Karpas-422 (cell line): ENCODE measurements at places on chromosomes 5 and 9. TPM values are rescaled to one million over a fixed set of nuclear protein-coding genes. Genes with fewer than 3 reads are reported as not detected.

DNA sequence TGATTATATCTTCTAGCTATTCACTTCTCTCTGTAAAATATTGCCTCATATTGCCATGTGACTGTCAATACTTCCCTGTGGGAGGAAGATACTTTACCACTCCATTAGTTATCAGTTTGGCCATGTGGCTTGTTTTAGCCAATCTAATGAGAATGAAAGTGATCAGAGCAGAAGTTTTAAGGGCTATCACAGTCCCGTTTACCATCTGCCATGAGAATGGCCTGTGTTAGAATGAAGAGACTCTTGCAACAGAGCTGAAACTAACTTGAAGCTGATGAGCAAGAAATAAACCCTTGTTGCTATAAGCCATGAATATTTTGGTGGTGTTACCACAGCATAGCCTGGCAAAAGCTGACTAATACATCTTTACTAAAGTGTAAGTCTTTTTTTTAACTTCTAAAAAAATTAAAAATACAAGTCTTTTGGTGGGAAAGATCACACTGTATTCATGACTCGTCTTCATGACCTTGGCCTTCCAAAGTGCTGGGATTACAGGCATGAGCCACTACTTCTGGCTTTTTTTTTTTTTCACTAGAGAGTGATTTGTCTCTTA is 68.0 kb upstream of the CTNNA1 start:
- no peak for DNase-seq

The SNCAIP gene
- not detected in 2 replicates for total RNA-seq

The ALDH1A1 gene
- not detected in 2 replicates for total RNA-seq

GRCh38 chr9:37424686-37425297 is 2.3 kb downstream of the GRHPR start:
- no peak for DNase-seq

GRCh38 chr9:124928116-124928515 is 12.8 kb downstream of the GOLGA1 start:
- DNase-seq: no peak

The NMUR2 gene
- total RNA-seq: not detected in 2 replicates

The DNAJC18 gene
- total RNA-seq: 6.0 and 9.0 TPM in 2 replicates

The FYB1 gene
- 2.7 and 2.8 TPM in 2 replicates for total RNA-seq
